ENCODE measurements at places on chromosomes 12 and 14. TPM values are rescaled to one million over a fixed set of nuclear protein-coding genes. Genes with fewer than 3 reads are reported as not detected.

The STK38L gene
- 18.1 TPM for total RNA-seq

The GPD1 gene
- 0.37 TPM for total RNA-seq

DNA sequence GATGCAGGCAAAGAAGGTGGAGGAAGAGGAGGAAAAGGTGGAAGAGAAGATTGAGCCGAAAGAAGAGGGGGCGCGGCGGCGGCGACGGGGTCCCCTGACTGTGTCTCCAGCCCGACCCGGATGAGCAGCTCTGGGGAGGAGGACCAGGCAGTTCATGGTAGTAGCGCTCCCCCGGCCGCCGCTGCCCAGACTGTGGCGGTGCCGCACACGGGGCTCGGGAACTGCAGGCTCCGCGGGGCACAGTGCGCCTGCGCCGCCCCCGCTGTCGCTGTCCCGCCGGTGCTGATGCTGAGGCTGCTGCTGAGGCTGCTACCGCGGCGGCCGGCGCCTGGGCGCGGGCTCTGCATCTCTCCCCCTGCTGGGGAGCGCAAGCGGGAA is at the start of gene KCNH5:
Gene KCNH5, minus strand, starts transcription at position 225 of the 378 bp plus-strand sequence. CDS start 272 bp downstream, outside the sequence.
- H3K4me1 ChIP-seq, result no peaks in the 10 kb centered on the region
- H3K27me3 ChIP-seq, result peaks cover 24% of the 10 kb centered on the region
- peak within 1 kb of the TSS; percentile 57 for H3K4me3 ChIP-seq
- no peaks in the 10 kb centered on the region for H3K36me3 ChIP-seq
- DNase-seq, result no peak

- H3K36me3 ChIP-seq, result no peaks in the 10 kb centered on the region
- no peak for DNase-seq
- no peak overlapping the region for H3K27ac ChIP-seq
- peaks cover 8% of the 10 kb centered on the region for H3K27me3 ChIP-seq
These were observed 22.1 kb downstream of the DACT1 start for GRCh38 chr14:58659846-58660245.

- DNase-seq, result no peak
- no peak overlapping the region for H3K27ac ChIP-seq
- peaks cover 9% of the 10 kb centered on the region for H3K4me1 ChIP-seq
- H3K27me3 ChIP-seq, result no peaks in the 10 kb centered on the region
- H3K4me3 ChIP-seq, result no peak overlapping the region
These were observed 293.6 kb downstream of the RMST start for GRCh38 chr12:97756066-97756666.
